ENCODE measurements at places on chromosomes 1 and 21. TPM values are rescaled to one million over a fixed set of nuclear protein-coding genes. Genes with fewer than 3 reads are reported as not detected.
A peak's percentile ranks its signal among the peaks of the same experiment; 100 is the strongest.

DNA sequence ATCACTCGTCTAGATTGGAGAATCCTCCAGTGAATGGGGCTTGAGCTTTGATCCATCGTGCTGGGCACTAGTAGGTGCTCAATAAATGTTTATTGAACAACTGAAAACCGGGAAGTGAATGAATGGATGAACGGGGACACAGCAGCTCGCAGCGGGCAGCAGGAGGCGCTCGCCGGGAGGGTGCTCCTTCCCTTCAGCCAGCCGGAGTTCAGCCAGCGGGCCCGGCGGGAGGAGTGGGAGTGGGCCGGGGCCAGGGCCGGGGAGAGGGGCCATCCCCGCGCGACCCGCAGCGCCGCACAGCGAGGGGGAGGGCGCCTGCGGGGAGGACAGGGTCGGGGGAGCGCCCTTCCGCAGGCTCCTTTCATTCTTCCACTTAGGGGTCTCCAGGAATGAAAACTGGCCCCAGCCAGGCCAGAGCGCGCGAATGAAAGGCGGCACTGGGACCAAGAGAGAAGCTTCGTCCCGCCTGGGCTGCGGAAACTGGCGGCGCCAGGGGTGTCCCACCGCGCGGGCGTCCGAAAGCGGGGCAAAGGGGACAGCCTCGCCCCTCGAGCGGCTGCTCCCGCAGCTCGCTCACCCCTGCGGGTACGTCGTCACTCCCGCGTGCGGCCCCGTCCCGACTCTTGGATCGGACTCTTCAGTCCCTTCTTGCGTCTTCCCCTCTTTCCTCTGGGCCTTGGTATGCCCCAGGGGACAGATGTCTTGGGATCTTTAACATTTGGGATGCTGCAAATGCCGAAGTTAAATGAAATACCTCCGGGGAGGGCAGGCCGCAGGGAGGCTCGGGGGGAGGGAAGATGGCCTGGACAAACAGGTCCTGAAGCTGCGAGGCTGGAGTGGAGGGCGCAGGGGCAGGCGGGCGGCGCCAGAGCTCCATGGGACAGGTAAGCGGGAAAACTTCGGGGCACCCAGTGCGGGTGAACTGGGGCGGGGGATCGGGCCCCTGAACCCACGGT is 3.6 kb upstream of the INAVA start:
- peak; percentile 20 for DNase-seq

DNA sequence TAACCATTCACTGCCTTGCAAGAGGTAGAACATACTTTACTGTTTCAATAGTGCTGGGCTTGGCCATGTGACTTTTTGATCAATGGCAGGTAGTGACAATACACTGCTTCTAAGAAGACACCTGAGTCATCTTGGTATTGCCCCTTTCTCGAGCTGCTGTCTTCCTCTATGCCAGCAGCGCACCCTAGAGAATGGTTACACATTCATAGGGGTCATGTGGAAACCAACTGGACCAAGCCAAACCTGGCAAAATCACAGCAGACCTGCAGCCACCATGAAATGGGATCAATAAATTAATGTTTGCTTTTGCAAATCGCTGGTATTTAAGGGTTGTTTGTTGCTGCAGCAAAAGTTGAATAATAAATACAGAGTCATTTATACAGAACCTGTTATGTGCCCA is 122.3 kb downstream of the GRIK1 start:
- DNase-seq: no peak

- no peak for DNase-seq
These were observed 97.5 kb upstream of the KCNJ6 start for GRCh38 chr21:38013741-38014140.

Gene RBM8A
- polyA plus RNA-seq: 115 TPM

GRCh38 chr1:39409055-39409816 is 82.2 kb upstream of the BMP8A start:
- DNase-seq: peak; percentile 10

GRCh38 chr1:228399531-228400236 is 7.0 kb downstream of the TRIM11 start:
- DNase-seq: no peak

GRCh38 chr21:33688353-33688752 is 46.1 kb downstream of the ITSN1 start:
- no peak for DNase-seq

DNA sequence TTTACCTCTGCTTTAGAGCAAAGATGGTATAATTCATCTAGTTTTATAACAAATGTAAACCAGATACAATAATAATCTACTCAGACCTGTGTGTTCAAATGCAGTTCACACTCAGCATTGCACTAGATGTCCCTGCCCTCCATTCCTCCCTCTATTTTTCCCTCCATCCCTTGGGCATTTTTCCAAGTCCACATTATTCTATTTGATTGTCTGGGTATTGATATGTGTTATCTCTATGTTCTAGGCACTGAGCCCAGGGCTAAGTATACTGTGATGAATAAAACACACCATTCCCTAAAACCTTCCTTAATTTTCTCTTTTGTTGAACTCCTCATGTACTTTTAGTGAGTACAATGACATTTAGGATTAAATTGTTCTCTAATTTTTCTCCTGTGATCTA is 66.2 kb upstream of the HMCN1 start:
- DNase-seq: no peak

Gene CYP4Z1
- not detected for polyA plus RNA-seq

DNA sequence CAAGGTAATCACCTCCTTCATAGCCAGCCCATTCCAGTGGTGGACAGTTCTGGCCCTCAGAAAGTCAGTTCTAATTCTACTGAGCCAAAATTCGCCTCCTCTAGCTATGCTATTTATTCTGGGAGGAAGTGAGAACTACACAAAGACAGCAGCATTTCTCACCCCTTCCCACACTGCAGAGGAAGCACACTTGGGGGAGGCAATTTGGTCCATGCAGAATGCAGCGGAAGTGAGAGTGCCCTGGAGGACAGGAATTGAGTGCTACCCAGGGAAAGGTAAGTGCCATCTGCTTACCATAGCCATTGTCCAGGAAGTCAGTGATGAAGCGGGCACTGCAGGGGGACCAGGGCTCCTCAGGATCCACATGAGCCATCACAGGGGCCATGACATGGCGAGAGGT is 3.7 kb downstream of the ADAMTS4 start:
- DNase-seq: peak; percentile 46

GRCh38 chr1:242139442-242139841 is 140.5 kb upstream of the MAP1LC3C start:
- DNase-seq: no peak

Gene CD1E
- 3.0 TPM for polyA plus RNA-seq

Gene ALG6
- 2.9 TPM for polyA plus RNA-seq

GRCh38 chr1:97770376-97770775 is 150.5 kb downstream of the DPYD start:
- no peak for DNase-seq

- DNase-seq: no peak
These were observed 121.9 kb downstream of the KCNT2 start for GRCh38 chr1:196486346-196486745.

- DNase-seq: no peak
These were observed 22.3 kb upstream of the COL18A1 start for GRCh38 chr21:45382697-45382997.

- DNase-seq: peak; percentile 35
These were observed 232.9 kb upstream of the SGIP1 start for GRCh38 chr1:66300972-66301451.

GRCh38 chr21:36321325-36322082 is 1.5 kb downstream of the MORC3 start:
- DNase-seq: peak; percentile 49

Gene ATP1A4
- not detected for polyA plus RNA-seq

Gene CCDC30
- 1.5 TPM for polyA plus RNA-seq

Gene NTNG1
- not detected for polyA plus RNA-seq

DNA sequence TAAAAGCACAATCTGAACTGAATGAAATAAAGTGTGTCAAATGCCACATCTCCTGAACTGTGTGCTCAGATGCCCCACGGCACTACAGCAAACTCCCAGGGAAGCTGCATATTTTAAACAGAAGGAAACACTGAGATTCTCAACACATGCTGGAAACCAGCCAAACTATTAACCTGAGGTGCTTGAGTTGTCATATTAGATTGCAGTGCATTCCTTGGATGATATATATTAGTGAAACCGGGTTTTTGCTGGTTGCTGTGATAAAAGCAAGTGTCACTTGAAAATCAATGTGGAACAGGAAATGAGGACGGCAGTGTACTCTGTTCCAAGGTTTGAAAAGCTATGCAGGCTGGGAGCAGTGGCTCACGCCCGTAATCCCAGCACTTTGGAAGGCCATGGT is 8.7 kb downstream of the SYNJ1 start:
- no peak for DNase-seq

- DNase-seq: no peak
These were observed 10.5 kb upstream of the NASP start for GRCh38 chr1:45573231-45573804.

GRCh38 chr1:182702826-182703524 is 18.6 kb upstream of the RGS8 start:
- no peak for DNase-seq

- no peak for DNase-seq
These were observed 1.8 kb downstream of the AGL start for GRCh38 chr1:99851850-99852454.

- DNase-seq: no peak
These were observed 490.8 kb upstream of the ADGRL4 start for GRCh38 chr1:79497193-79497773.

Gene PUSL1
- 13.8 TPM for polyA plus RNA-seq

DNA sequence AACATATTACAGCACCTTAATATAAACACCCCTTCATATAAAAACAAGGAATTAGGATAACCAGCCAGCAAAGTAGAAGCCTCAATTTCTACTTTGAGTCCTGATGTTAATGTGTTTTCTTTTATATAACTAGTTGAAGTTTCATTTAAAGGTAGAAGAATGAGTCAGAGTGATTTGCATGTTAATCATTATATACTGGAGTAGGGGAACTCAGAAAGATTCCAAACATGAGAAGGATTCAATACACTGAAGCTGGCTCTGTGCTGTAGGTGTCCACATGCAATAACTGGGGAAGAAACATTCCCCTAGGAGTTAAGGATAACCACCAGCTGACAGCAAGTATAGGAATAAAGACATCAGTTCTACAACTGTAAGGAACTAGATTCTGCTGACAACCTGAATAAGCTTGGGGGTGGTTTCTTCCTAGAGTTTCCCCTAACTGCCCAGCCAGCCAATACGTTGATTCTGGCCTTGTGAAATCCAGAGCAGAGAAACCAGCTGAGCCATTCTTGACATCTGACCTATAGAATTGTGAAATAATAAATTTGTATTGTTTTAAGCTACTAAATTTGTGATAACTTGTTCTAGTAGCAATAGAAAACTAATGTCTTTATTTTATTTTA is 33.4 kb upstream of the RNPC3 start:
- DNase-seq: no peak

GRCh38 chr1:246678816-246679793 is 45.1 kb upstream of the SCCPDH start:
- no peak for DNase-seq

- DNase-seq: no peak
These were observed at the start of gene HTR1D for GRCh38 chr1:23217421-23218115. Gene HTR1D, minus strand, starts transcription at chr1:23217502. Its CDS starts 23,283 bp downstream, at chr1:23194219.

Gene CLCNKB
- polyA plus RNA-seq: not detected

DNA sequence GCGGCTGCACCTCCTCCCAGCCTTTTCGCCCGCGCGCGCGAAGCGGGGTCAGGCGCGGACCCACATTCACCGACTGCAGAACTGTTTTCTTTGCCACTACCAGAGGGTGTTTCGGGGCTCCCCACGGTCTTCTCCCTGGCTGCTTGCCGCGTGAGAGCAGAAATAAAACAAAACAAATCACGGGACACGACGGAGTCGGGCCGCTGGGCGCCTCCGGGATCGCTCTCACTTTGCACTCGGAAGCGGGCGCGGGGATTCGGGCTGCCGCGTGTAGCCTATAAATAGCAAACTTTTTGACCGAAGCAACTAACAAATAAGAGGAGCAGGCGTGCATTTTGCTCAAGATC is 412.3 kb upstream of the ESRRG start:
- no peak for DNase-seq
